AG08396 (cell line): ENCODE measurements at places on chromosomes 13 and 19.

GRCh38 chr13:79481685-79482052, 714 bp downstream of the NDFIP2 start:
- DNase-seq = no peak

- peak; percentile 28 for DNase-seq
Observed at GRCh38 chr19:20664901-20665781, 3.8 kb upstream of the ZNF626 start.

DNA sequence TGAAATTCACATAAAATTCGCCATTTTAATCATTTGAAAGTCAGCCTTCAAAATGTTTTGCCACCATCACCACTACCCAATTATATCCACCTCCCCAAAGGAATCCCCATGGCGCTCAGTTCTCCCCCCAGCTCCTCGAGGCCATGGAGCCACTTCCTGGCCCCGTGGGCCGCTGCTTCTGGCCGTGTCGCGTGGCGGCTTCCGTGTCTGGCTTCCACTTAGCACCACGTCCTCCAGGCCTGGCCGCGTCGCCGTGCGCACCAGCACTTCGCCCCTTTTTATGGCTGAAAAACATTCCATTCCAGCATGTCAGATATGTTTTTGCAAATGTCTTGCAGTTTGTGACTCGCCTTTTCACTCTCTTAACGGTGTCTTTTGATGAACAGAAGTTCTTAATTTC, 46.7 kb upstream of the DCUN1D2 start:
- no peak for DNase-seq

GRCh38 chr19:56720281-56720680, 48.7 kb upstream of the ZNF835 start:
- no peak for DNase-seq

DNA sequence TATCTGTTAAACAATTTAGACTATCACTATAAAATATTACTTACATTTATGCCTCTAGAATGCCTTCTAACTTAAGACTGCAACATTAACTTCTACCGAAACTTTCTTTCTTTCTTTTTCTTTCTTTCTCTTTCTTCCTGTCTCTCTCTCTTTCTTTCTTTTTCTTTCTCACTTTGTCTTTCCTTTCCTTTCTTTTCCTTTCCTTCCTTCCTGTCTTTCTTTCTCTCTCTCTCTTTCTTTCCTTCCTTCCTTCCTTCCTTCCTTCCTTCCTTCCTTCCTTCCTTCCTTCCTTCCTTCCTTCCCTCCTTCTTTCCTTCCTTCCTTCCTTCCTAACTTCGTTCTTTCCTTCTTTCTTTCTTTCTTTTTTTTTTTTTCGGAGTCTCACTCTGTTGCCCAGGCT, 1071.9 kb upstream of the ATXN8OS start:
- no peak for DNase-seq
